ENCODE measurements at places on chromosomes 12 and 14. TPM values are rescaled to one million over a fixed set of nuclear protein-coding genes. Genes with fewer than 3 reads are reported as not detected.

The PPP2R5E gene
- total RNA-seq: 10.0 TPM

The ACOT6 gene
- not detected for total RNA-seq

The ASPG gene
- 112 TPM for total RNA-seq

The SLC11A2 gene
- total RNA-seq: 80.1 TPM

- no peak for DNase-seq
These were observed 37.2 kb upstream of the TUBA1C start for GRCh38 chr12:49227713-49228112.
